ENCODE measurements at places on chromosomes 11 and 22.

- no peak for DNase-seq
These were observed 44.9 kb downstream of the DSCAML1 start for GRCh38 chr11:117752071-117752470.

- no peak for DNase-seq
These were observed 80.4 kb upstream of the KCNQ1OT1 start for GRCh38 chr11:2779981-2780849.

DNA sequence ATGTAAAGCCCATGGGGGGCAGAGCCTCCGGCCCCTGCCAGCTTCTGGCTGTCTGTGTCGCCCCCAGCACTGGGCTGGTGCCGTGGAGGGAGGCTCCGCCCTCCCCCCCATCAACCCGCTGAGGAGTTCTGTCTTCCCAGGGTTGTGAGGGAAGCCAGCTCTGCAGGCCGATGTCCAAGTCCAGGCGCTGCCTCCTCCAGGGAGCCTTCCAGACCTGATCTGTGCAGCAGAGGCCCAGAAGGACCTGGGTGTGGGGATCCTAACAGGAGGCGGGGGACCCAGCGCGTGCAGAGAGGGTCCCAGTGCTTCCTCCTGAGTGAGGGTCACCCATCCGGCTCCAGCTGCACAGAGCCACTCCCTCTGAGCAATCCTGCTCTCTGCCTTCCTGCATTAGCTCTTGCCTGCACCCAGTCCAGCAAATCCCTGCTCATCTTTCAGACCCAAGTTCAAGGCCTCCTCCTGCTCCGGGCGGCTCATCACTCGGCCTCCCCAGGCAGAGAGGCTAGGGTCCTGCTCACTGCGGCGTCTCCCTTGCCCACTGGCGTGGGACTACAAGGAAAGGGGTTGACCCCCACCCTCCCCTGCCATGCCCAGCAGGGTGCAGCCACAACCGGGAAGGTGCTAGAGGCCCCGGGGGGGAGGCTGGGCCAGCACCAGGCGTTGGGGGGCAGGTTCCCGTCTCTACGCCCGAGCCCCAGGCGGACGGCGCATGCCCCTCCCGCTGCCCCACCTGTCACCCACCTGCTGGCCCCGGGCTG, 16.4 kb downstream of the PRR33 start:
- DNase-seq = no peak

- DNase-seq = no peak
These were observed 4.1 kb upstream of the ARHGAP20 start for GRCh38 chr11:110716361-110716760.

DNA sequence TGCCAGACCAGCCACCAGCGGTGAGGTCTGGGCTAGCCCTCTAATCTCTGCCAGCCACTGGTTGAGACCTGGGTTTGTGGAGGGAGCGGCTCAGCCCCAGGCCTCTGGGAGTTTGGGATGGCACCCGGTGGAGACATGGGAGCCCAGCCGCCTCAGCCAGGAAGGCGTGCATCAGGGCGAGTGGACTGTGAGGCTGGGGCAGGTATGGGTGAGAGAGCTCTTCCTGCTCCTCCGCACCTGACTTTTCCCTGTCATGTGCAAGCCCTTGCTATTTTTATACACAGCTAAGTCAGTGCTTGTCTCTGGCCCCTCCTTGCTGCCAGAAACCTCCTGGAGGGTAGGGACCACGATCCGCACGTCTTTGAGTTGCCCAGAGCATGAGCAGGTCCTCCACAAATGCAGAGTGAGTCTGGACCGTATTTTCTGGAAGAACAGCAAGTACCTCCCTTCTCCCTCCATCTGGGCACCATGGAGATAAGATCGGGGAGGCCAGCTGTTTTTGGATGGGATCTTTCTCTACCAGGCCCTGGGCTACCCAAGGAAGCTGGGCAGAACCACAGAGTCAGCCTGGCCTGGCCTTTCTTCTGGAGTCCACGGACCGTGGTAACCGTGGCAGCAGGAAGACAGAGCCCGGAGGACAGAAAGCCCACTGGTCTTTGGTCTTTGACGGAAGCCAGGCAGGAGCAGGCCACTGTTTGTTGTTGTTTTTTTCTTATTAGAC, 53.3 kb downstream of the IGLL1 start:
- no peak for DNase-seq

Data from NCI-H748 treated with DMSO at 0.1 percent for 48 hours (cell line).